ENCODE measurements at places on chromosomes 3 and 15.
A peak's percentile ranks its signal among the peaks of the same experiment; 100 is the strongest.

DNA sequence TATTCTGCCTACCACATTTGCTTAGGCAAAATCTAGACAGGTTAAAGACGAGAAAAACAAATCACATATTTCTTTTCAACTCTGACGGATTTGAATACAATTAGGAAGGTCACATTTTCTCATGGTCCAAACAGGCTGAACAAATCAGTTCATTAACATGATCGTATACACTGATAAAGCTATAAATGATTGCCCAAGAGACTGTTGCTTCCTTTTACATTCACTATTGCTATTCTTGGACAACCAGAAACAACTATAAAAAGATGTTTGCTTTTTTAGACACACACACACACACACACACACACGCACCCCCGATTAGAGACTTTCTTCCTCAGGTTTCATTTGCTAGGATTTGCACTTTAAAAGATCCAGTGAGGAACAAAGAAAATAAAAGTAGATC, 122.3 kb upstream of the BHLHE40 start:
- no peak for DNase-seq

DNA sequence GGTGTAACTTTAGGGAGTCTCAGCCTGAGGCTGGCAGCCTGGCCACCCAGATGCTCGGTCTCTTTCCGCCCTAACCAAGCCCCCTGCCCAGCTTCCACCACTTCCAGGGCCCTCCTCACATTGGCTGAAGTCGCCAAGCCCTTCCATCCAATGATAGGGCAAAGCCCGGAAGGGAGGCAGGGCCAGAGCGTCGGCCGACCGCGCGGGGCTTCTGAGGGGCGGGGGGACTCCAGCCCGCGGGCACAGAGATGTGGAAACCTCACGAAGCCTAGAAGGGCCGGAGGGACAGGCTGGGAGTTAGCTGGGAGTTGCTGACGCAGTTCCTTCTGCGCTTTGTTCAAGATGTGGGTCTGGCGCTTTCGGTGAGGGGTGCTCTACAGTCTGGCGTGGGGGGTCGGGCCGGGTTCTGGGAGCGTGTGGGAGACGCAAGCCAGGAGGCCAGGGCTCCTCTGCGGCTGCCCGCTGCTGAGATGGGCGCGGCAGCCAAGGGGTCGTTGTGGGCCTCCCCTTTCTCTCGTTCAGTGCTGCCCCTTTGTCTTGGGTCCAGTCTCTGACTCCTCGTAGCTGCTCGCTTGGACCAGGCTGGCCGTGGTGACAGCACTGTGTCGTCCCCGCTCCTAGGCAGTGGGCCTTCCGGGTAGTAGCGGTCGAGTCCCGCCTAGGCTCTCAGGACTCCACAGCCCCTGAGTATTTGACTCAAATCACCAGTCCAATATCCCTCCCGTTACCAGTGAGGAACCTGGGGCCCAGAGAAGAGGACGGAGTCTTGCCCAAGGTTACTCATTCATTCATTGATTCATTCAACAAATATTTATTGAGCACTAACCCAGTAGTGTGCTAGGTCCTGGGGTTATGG, at the start of gene ZNF660:
TSS of gene ZNF660 (plus strand) at position 319 of the 856 bp plus-strand sequence. CDS start 9,230 bp downstream, outside the sequence.
- peak; percentile 34 for DNase-seq

- DNase-seq, result no peak
Observed at GRCh38 chr15:69055251-69055650, 40.8 kb downstream of the NOX5 start.

DNA sequence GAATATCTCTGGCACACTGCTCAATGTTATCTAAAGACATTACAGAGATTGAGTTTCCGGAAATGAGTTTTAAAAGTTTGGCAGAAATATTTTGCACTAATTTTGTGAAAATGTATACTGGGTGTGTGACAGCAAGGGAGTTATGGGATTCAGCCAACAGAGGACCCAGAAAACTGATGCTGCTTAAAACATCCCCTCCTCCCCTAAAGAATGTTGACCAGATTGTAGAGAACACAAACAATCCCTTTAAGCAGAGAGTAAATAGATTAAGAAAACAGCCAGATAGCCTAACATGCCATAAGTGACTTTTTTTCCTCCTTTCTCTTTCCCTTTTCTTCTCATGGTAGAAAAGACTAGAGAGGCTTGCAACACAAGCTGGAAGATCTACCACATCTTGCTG, 928.0 kb upstream of the ALCAM start:
- DNase-seq, result no peak

GRCh38 chr3:164365242-164365641, 713.1 kb downstream of the SI start:
- no peak for DNase-seq

DNA sequence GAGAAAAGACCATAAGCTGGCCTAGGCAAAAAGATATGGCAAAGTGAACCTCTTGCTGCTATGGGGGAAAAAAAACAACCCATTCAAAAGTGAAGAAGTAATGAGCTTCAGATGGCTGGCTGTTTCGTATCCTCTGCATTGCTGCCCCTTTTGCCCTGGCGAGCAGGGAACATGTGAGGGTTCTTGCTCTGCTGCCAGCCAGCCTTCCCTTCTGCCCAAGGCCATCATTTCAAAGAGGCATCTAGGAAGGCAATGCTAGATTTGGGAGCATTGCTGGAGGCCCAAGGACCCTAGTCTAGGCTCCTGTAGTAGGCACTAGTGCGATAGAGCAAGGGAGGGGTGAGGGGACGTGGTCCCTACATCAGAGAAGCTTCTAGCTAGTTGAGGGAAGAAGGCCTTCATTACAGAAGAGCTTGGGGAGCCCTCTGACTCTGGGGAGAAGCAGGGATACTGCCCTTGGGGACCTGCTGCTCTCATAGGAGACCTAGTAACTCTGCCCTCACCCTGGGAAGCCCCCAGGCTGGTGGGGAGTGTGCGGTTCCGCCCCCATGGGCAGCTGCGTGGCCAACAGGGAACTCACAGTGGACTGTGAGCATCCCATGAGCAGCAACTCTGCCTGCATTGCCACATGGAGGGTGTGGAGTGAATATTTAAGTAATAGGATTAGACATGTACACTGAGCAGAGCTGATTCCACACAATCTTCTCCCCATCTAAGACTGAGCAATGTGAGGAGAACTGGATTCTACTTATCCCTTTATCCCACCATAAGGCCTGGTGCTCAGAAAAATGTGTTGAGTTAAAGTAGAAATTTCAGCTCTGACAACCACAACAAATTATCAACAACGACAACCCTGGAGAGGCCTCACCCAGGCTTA, 21.3 kb downstream of the ITGA11 start:
- DNase-seq, result no peak

- no peak for DNase-seq
Observed at GRCh38 chr15:31277335-31278060, 49.1 kb upstream of the KLF13 start.

- no peak for DNase-seq
Observed at GRCh38 chr3:10373686-10374261, 52.9 kb upstream of the SEC13 start.

GRCh38 chr3:171566803-171567422, 106.7 kb upstream of the TNIK start:
- peak; percentile 61 for DNase-seq

DNA sequence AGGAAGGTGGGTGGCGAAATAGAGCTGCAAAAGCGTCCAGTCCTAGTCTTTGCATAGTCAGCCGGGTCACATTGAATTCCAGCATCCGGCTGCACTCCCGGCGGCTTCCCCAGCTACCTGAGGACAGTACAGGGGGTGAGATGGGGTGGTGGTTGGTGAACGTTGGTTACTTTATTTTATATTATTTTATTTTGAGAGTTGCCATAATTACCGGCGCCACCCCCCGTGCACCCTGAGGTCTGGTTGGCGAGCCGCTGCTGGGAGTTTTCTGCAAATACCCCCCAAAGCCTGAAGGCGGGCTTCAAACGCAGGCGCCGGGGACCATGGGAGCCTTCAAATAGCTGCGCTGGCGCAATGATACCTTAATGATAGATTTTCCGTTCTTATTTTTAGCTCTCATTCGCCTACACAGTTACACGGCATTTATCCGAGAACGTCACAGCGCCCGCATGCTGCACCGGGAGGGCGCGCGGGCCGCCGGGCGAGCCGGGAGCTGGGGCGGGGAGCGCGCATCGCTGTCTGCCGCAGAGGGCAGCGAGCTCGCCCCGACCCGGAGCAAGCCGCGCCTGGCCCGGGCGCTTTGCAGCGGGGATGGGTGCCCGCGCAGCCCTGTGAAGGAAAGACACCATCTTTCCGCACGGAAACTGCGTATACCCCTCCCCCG, 756 bp upstream of the RASGRF1 start:
- no peak for DNase-seq

- no peak for DNase-seq
Observed at GRCh38 chr3:64895991-64896895, 208.4 kb upstream of the ADAMTS9 start.

GRCh38 chr15:93997071-93997658, 234.2 kb upstream of the MCTP2 start:
- DNase-seq, result no peak

- peak; percentile 3 for DNase-seq
Observed at GRCh38 chr3:36959821-36960220, 15.0 kb upstream of the TRANK1 start.

DNA sequence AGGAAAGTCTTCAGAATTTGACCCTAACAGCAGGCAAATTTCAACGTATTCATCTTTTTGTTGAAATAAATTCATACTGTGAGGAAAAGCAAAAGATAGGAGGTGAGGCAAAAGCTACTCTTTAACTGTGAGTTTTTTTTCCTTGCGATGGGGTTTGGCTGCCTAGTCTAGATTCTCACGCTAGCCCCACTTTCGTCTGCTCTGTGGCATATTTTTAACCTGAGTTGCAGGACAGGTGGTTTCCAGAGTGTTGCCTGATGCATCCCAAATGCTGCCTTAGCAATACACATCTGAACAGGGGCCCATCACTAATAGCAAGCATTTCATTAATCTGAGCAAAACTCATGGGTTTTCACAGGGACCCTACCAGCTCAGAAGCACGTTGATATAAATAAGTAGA, 11.7 kb downstream of the PSMA4 start:
- DNase-seq, result no peak

GRCh38 chr15:74500401-74500800, 39.4 kb upstream of the UBL7 start:
- DNase-seq, result no peak

DNA sequence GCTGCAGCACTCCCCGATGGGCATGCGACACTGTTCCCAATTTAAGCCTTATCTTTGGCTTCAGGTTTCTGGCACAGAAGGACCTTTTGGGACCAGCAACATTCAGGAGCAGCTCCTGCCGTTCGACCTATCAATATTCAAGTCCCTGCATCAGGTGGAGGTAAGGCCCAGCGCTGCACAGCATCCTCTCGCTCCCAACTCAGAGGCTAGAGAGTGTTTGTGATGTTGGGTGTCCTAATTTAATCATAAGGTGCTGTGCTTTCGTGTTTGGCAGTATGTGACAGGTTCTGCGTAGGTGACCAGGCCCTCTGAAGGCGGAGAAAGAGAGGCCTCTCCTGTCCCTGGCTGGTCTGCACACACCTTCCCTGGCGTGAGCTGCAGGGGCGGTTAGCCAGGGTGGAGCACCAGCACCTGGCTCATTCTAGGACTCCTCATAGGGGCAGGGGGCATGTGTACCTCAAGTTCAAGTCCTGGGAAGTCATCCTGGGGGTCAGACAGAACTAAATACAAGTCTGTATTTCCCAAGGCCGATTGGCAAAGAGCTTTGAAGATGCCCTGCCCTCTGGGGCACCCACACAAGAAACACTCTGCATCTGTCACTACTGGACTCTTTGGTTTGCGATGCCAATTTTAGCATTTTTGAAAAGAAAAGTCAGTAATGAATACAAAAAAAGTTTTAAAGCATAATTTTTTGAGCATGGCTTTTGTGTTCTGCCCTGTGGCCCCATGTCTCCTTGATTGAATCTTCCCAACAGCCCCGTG, 17.0 kb downstream of the NISCH start:
- DNase-seq, result no peak

GRCh38 chr3:151290673-151291072, 12.3 kb upstream of the P2RY14 start:
- DNase-seq, result no peak

DNA sequence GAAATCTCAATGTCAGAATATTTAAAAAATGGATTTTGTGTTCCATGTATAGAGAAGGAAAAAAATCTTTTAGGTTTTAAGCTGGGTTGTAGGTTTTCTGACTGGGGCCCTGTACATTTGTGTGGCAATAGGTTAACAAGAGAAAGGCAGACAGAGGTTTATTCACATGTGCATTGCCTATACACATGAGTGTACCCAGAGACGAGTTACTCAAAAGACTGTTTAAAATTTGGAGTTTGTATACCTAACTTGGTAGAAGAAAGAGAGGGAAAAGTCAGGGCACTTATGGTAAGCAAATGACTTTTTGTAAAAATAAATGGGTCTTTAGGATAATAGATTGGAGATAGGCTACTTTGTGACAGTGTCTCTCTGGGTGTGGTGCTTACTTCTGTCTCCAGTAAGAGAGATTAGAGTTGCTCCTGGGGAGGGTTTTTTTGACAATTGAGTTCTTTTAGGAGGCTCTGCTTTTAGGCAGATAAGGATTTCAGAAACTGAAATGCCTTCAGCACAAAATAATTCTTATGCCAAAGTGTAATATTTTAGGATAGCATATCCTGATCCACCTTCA, 225.2 kb downstream of the TCF12 start:
- no peak for DNase-seq

- no peak for DNase-seq
Observed at GRCh38 chr3:193731656-193732055, 138.6 kb downstream of the OPA1 start.

GRCh38 chr3:81580355-81580754, 181.1 kb downstream of the GBE1 start:
- DNase-seq, result no peak

- DNase-seq, result peak; percentile 98
Observed at GRCh38 chr3:188954590-188955208, 217.1 kb upstream of the TPRG1 start.

DNA sequence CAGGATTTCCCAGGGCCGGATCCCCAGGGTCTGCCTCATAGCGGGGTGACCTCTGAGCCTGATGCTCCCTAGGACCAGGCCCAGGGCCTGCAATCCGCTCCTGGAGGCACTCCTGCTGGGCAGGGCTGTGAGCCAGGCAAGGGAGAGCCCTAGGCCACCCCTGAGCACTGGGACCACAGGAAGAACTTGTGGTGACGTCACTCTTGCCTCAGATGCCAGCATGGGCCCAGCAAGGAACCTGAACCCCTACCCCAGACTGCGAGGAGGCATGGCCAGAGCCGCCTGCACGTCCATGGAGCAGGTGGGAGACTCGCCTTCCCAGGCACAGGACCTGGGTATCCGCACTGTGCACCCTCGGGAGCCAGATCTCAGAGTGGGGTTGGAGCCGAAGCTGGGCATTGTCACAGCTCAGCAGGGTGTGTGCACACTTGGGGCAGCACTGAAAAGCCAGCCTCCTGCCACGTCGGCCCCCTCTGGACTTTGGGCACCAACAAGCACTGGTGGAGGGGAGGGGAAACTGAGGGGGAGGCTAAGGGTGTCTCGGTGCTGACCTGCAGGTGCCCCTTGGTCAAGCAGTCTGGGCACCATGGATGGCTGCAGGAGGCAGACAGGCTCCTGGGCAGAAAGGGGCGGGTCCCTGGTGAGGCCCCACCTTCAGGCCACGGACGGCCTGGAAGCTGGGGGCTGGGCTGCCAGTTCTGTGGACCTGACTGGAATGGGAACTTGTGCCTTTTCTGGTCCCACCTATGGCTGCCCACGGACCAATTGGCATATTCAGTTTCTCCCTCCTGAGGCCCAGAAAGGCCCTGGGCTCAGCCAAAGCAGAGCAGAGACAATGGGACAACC, 49.3 kb downstream of the SLC6A20 start:
- no peak for DNase-seq

GRCh38 chr3:50136714-50137405, 18.3 kb upstream of the SEMA3F start:
- DNase-seq, result no peak

Data from NCI-H2107 (cell line).